ENCODE measurements at places on chromosomes 3 and 15.
A peak's percentile ranks its signal among the peaks of the same experiment; 100 is the strongest.

- no peak for DNase-seq
Observed at GRCh38 chr3:107297597-107297996, 79.6 kb upstream of the CCDC54 start.

DNA sequence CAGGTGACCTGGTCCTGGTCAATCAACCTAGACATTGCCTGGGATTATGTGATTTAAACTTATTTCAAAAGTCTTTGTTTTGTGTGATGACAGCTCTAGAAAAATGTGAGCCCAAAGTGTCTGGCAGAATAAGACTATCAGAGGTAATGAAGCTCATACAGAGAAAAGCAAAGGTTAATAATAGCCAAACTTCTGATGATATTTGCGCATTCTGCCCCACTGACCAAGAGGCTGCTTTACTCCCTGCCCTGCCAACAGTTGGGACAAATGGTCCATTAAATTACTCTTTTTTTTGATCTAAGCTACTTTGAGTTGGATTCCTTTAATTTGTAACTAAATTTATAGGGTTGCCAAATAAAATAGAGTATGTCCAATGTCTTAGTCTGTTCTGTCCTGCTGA lies 911.2 kb downstream of the MCTP2 start:
- no peak for DNase-seq

- no peak for DNase-seq
Observed at GRCh38 chr3:31402117-31402516, 130.6 kb upstream of the STT3B start.

DNA sequence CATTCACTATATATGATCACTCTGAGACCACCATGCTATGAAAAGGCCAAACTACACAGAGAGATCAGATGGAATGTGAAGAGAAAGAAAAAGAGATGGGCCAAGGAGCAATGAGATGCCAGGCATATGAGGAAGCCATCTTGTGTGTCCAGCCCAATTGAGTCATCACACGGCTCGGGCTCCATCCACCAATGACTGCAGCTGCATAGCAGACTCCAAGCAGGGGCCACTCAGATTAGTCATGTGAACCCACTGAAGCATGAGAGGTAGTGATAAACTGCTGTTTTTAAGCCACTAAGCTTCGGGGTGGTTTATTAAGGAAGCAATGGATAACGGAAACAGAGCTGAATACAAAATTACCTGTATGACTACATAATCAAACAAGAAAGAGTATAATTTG lies 185.9 kb downstream of the SUCLG2 start:
- no peak for DNase-seq

DNA sequence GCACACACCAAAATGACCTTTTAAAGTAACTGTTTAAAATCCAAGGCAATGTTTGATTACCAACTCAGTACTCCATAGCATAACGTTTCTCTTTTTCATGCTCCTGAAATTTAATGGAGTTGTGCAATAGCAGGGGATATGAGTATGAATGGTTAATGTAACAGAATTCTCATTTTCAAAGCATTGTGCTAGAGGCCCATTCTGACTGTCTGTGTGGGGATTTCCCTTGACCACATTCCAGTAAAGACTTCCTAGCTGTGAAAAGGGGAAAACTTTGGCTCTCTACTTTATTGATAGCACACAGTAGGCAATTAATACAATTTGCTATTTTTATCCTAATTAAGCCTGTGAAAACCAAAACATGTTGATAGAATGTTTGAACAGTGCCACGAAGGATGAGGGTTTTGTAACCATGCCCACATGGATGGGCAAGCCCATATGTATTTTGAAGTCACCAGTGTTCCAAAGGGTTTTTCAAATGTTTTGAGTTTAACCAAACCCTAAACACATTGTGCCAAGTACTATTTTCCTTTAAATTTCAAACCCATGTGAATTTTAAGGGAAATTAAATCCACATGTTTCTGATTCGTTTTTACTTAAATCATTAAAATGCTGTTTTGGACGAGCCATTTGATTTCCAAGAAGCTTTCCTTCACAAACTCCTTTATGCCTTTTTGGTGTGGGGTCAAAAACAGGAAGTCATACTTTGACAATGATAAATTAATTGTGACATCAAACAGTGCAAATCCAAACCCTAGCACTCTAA lies 261.2 kb downstream of the SHOX2 start:
- no peak for DNase-seq

- DNase-seq, result no peak
Observed at GRCh38 chr3:7682822-7683229, 818.8 kb upstream of the LMCD1 start.

DNA sequence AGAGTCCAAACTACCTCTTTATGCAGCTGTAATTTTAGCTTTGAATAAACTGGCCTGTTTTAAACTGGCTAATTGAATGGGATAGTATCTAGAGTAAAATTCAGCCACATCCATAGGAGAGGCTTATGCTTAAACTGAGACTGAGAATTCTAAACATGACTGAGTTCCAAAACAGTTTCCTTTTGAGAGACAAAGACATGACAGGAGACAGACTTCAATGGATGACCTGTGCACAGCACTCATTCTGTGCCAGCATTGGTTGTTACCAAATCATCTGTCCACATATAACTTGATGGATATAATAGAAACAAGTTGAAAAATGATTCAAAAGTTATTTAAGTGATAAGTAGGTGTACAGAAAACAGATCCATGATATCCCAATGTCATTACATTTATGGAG lies 20.9 kb downstream of the IL12A start:
- DNase-seq, result no peak

- no peak for DNase-seq
Observed at GRCh38 chr15:38864122-38864521, 299.5 kb upstream of the RASGRP1 start.

- no peak for DNase-seq
Observed at GRCh38 chr3:151346292-151346691, 16.9 kb upstream of the P2RY13 start.

DNA sequence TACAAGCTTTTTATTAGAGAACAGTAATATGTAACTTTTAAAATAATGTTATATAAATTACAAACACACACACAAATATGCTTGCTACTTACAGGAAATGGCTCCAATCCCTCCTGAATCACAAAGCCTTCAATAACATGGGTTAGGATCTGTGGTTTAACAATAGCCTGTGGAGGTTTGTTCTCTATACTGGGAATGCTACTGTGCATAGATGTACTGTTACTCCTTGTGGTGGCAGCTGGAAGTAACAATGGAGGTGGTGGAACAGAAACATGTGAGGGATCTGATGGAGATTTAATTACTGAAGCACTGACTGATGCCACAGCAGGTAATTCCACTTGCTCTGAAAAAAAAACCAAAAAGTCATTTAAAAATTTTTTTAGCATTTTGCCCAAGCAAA lies 64.4 kb downstream of the PHC3 start:
- DNase-seq, result peak; percentile 34

DNA sequence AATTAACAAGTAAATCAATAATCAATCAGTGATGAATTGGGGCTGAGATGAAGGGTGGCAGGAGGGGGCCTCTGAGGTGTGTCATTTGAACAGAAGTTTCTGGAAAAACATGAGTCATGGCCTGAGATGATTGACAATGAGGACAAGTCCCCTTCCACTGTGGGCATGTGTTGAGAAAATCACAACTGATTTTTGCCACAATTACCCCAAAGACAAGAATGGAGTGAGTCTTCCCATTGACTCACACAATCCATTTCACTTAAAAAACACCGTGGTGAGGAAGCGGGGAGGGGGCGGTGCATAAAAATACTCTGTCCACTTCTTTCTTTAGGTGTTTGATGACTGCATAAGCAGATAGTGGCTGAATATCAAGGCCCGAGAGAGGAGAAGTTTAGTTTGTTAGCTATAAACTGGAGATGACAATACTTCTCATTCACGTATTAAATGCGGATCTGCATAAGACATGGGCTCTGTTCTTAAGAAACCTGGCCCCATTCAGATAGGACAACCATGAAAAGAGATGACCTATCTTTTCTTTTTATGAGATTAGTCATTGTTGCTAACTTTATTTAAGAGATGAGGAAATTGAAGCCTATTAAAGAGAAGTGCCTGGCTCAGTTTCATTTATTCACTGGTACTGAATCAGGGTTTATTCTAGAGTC lies 34.7 kb downstream of the SHC4 start:
- DNase-seq, result no peak

GRCh38 chr3:58093574-58094195 lies 85.5 kb downstream of the FLNB start:
- no peak for DNase-seq

DNA sequence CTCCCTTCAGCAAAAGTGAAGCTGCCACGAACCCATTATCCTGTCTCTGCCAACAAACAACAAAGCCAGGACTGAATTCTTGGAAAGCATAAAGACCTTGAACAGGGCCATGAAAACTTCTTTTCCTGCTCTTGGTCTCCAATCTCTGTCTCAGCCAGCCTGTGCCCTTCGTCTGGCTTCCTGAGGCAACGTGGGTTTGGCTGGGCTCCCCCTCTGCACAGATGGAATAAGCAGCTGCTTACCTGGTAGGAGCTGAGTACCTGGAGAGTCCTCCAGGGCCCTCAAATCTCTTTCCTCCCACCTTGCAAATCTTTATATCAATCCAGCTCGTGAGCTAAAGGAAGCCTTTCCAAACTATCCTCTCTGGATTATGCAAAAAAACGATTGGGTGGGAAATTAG lies 97.6 kb upstream of the PSMD6 start:
- peak; percentile 50 for DNase-seq

DNA sequence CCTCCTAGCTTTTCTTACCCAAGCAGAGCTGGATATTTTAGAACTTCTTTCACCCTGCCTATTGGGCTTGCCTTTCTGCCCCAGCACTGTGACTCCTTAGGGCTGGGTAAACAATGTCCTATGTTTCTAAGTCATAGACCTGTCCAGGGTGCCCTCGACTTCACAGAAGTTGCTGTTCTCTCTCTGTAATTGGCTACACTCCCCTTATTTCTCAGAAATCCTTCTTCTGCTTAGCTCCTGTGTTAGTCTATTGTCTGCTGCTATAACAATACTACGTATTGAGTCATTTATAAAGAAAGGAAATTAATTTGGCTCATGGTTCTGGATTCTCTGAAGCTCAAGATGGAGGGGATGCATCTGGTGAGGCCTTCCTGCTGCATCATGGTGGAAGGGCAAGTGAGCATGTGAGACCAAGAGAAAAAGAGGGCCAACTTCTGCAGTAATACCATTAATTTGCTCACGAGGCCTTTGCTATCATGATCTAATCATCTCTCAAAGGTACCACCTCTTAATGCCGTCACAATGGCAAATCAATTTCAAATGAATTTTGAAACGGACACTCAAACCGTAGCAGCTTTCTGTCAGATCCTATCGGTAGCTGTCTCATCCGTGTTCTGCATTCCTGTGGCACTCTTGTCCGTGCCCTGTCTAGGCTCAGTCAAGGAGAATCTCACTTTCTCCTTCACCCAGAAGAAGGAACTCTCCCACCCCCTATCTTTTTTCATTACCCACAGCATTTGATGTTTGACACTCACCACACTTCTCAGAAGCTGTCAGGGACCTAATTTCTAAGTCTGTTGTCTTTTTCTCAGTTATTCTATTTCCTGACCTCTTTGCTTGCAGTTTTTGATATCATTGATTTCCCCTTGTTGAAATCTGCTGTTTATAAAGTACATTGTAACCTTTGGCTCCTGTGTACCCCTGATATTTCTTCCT lies 22.3 kb upstream of the GPR171 start:
- no peak for DNase-seq

DNA sequence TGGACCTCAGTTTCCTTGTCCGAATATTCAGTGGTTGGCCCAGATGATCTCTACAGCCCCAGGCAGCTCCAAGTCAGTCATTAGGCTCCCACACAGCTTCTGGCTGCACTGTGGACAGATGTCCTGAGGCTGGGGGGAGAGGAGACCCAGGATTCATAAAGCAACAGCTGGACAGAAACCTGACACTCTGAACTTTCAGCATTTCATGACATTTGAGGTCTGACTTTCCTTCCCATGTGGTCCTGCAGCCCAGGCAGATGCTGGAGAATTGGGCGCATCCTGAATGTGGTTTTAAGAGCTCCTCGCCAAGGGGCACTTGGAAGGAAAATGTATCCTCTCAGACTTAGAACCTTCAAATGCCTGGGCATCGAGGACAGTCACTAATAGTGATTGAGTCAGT lies 307.6 kb upstream of the LRRFIP2 start:
- DNase-seq, result no peak

DNA sequence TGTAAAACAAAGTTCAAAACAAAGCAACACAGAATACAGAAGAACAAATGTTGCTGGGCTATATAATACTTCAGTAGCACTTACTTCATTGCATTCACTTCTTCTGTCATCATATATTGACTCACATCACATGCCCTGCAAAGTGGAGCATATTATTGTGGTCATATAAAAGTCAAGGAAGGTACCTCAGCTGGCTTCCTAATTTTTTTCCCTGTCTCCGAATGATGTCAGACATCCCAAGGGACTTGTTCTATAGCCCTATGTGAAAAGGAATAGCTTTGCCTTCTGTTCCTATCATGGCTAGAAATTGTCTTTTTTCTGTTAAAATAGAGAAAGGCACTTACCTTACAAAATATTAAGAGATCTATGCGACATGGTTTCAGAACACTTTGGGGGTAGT lies 109.4 kb downstream of the LRTM1 start:
- no peak for DNase-seq

DNA sequence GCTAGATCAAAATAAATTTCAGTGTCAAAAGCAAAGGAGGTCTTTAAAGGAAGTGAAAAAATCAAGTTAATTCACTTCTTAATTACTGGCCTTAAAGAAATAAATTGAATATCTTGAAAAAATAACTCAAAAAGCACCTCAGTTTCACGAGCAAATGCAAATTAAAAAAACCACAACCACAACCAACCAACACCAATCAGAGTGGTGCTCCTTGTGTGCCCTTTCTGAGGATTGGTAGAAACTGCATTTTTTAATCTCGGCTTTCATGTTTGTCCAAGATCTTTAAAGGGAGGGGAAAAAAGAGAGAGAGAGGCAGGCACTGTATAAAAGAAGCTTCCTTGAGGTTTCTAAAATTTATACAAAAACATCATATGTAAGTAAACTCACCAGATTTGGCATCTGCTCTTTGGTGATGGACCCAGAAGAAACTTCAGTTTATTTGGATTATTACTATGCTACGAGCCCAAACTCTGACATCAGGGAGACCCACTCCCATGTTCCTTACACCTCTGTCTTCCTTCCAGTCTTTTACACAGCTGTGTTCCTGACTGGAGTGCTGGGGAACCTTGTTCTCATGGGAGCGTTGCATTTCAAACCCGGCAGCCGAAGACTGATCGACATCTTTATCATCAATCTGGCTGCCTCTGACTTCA lies at the start of gene GPR15:
GPR15 (plus strand) TSS at position 357 of the 653 bp plus-strand sequence; CDS start at position 413, 56 bp downstream.
- DNase-seq, result no peak

GRCh38 chr3:185715091-185715490 lies 109.8 kb downstream of the IGF2BP2 start:
- DNase-seq, result no peak

GRCh38 chr3:45544717-45545296 lies 49.7 kb upstream of the LIMD1 start:
- no peak for DNase-seq
